ENCODE measurements at places on chromosomes 7 and 10.

DNA sequence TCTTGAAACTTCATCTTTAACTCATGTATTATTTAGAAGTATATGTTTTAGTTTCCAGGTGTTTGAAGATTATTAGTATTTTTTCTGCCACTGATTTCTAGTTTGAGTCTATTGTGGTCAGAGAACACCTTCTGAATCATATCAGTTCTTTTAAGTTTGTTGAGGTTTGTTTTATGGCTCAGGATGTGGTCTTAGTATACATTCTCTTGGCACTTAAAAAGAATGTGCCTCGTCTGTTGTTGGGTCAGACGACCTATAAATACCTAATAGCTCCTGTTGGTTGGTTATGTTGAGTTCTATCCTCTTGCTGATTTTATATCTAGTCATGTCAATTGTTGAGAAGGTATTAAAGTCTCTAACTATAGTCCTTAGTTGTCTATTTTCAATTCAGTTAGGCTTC is 15.9 kb downstream of the TDRD1 start:
- DNase-seq, result no peak

- no peak for DNase-seq
Observed at GRCh38 chr7:20293336-20293735, 37.4 kb upstream of the ITGB8 start.

GRCh38 chr10:47384148-47384921 is at the start of gene ZNF488:
Gene ZNF488, minus strand, starts transcription at chr10:47384293. Its CDS starts 15,464 bp downstream, at chr10:47368829.
- DNase-seq, result peak; percentile 47

DNA sequence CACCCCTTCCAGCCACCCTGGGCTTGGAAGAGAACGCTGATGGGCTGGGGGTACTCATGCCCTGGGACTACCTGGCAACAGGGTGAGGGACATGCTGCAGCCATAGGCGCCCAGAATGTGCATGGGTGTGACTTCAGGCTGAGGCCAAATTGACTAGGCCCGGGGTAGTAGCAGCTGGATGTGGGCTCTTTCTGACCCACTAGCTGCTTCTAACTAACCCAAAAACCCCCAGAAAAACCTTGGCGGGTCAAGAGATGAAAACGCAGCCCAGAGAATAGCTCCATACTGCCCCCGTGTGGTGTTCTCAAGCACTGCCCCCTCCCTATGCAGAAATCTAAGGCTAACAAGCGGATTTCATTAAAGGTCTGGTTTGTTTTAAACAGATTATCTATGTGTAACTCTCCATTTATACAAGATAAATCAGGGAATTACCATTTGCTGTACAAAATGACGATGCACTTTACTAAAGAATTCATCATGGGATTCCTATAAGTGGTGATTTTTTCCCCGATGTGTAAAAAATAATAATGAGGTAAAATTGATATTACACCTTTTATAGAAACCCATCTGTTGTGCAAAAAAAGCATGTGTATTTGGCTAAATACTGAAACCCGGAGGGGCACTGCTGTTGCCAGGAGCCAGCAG is 4.2 kb downstream of the SMARCD3 start:
- peak; percentile 37 for DNase-seq

DNA sequence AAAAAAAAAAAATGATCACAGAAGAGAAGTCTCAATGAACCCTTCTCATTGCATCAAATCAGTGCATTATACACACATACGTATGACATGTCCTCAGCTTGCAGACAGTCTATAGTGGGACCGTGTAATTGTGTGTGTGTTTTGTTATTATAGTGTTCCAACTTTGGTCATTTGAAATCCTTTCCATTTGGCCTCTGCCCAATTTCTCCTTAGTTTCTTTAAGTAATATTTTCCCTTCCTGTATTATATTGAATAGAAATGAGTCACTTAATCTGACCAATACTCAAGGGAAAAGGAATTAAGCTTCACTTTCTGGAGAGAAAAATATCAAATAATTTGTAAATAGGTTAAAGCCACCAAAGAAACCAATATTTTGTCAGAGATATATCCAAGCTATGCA is 415.5 kb upstream of the SORCS1 start:
- DNase-seq, result no peak

- DNase-seq, result no peak
Observed at GRCh38 chr10:32269343-32270100, 77.4 kb downstream of the EPC1 start.

DNA sequence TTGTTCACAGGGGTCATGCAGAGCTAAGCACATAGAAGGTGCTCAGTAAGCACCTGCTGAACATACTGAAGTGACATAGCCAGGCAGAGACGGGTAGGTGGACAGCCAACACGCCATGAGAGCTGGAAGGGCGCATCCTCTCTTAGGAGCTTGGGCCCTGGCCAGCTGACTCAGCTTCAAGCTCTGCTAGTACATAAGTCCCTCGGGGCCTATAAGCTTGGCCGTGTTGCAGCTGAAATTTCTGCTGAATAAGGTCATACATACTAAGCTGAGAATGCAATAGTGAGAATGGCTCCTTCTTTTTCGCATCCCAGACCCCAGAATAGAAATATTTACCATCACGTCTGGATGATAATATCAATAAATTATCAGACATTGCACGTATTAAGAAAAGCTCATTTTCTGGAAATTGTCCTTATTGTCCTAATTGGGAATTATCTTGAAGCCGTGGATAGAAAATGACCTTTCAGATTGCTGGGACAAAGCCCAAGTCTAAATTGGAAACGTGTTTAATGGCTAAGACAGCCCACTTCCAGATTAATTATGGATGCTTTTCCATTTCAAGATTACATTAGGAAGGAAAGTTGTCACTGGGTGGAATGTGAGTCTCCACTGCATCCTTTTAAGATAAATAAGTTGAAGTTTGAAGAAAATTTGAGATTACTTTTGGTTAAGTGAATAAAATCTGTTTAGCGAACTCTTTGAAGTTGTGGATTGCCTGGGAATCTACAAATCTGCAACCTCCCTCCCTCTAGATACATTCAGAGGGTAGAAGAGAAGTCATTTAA is 287.1 kb upstream of the C7orf33 start:
- DNase-seq, result no peak

GRCh38 chr7:112199035-112199655 is 7.1 kb downstream of the DOCK4 start:
- DNase-seq, result no peak

DNA sequence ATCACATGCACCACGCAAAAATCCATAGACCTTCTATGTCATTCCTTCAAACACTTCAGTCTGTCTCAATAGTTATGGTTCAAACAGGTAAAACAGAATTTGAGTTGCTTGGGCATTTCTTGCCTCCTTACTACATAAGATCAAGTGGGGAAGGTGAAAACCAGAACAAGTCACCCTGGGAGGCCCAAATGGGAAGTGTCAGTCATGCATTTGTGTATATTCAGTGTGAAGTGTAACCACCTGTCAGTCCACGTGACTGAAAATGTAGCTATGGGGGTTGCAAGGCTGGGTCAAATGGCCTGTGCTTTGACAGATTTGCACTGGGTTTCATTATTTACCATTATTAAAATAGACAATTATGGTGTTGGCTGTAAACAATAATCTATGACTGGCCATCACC is 176.6 kb upstream of the VIPR2 start:
- DNase-seq, result no peak

DNA sequence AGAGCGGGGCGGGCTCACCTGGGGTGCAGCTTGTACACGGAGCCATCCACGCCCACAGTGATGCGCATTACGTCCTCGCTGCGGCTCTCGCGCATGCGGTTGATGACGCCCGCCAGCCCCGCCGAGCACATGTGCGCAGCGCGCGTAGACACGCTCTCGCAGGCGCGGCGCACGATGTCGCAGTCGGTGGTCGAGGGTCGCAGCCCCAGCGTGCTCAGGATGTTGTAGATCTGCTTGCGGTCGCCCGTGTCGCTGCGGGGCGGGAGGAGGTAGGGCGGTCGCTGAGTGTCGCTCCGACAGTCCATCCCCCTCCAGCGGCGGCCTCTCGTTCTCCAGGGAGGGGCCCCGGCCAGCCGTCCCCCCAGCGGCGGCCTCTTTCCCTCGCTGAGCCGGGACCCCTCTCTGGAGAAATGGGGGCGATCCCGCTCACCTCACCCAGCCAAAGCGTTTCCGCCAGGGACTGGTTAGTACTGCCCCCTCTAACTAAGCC is 4.4 kb upstream of the MYL7 start:
- peak; percentile 41 for DNase-seq

GRCh38 chr10:48231699-48232315 is 42.7 kb downstream of the FRMPD2 start:
- DNase-seq, result no peak
